Dermis microvascular lymphatic vessel endothelial cell (primary cell): ENCODE measurements at places on chromosomes 3 and 15. TPM values are rescaled to one million over a fixed set of nuclear protein-coding genes. Genes with fewer than 3 reads are reported as not detected.

The CHL1 gene
- total RNA-seq, result not detected in 2 replicates

The AGBL1 gene
- total RNA-seq, result not detected in 2 replicates

The GATA2 gene
- total RNA-seq, result 6.7 and 14.7 TPM in 2 replicates

The GASK1A gene
- total RNA-seq, result under 0.01 TPM in 1 of 2 replicates, not detected in the other

The NOX5 gene
- under 0.01 TPM in 1 of 2 replicates, not detected in the other for total RNA-seq

The PRR23B gene
- total RNA-seq, result not detected in 2 replicates

The SLC4A7 gene
- 35.8 and 48.0 TPM in 2 replicates for total RNA-seq

The FHIT gene
- 0.51 and 2.0 TPM in 2 replicates for total RNA-seq

The GPR87 gene
- under 0.01 TPM in 1 of 2 replicates, not detected in the other for total RNA-seq

The GOLGA8K gene
- 0.13 and 0.39 TPM in 2 replicates for total RNA-seq

The DGKG gene
- total RNA-seq, result 1.1 and 2.2 TPM in 2 replicates

The C2CD4A gene
- total RNA-seq, result 3.2 and 4.3 TPM in 2 replicates

The ULK4 gene
- total RNA-seq, result 5.8 and 7.2 TPM in 2 replicates

The SKOR1 gene
- total RNA-seq, result under 0.01 TPM in 2 replicates

The TFG gene
- 44.3 and 60.6 TPM in 2 replicates for total RNA-seq

The C3orf22 gene
- total RNA-seq, result not detected in 2 replicates

The SLC12A1 gene
- not detected in 2 replicates for total RNA-seq

The LRRC31 gene
- total RNA-seq, result not detected in 2 replicates

The SLC22A13 gene
- total RNA-seq, result under 0.01 TPM in 2 replicates

The KIF7 gene
- 0.64 and 1.0 TPM in 2 replicates for total RNA-seq

The GOLGA8T gene
- total RNA-seq, result under 0.01 and 0.13 TPM in 2 replicates

The LTF gene
- 0.13 and 0.26 TPM in 2 replicates for total RNA-seq

The UNC13C gene
- not detected in 2 replicates for total RNA-seq

The PDCD6IP gene
- total RNA-seq, result 73.7 and 106 TPM in 2 replicates

The PIGZ gene
- total RNA-seq, result 2.6 and 4.6 TPM in 2 replicates

The HIGD2B gene
- not detected in 2 replicates for total RNA-seq

The KPNA1 gene
- 20.9 and 25.7 TPM in 2 replicates for total RNA-seq

The IFT57 gene
- 25.9 and 28.4 TPM in 2 replicates for total RNA-seq

The SPESP1 gene
- total RNA-seq, result 1.4 and 1.9 TPM in 2 replicates

The GHSR gene
- total RNA-seq, result not detected in 2 replicates

The ERC2 gene
- 1.1 and 1.5 TPM in 2 replicates for total RNA-seq

The P2RY12 gene
- total RNA-seq, result not detected in 2 replicates

The CYP1A2 gene
- under 0.01 TPM in 2 replicates for total RNA-seq

The ECE2 gene
- total RNA-seq, result not detected in 2 replicates

The CRYGS gene
- 0.77 and 0.89 TPM in 2 replicates for total RNA-seq

The LRRIQ4 gene
- under 0.01 TPM in 1 of 2 replicates, not detected in the other for total RNA-seq

The YEATS2 gene
- total RNA-seq, result 27.6 and 31.2 TPM in 2 replicates

The ZNF774 gene
- total RNA-seq, result 0.64 and 1.1 TPM in 2 replicates

The MRPS11 gene
- 30.8 and 38.7 TPM in 2 replicates for total RNA-seq

The KLHL40 gene
- not detected in 2 replicates for total RNA-seq
